ENCODE measurements at places on chromosomes 1 and 21. TPM values are rescaled to one million over a fixed set of nuclear protein-coding genes. Genes with fewer than 3 reads are reported as not detected.

DNA sequence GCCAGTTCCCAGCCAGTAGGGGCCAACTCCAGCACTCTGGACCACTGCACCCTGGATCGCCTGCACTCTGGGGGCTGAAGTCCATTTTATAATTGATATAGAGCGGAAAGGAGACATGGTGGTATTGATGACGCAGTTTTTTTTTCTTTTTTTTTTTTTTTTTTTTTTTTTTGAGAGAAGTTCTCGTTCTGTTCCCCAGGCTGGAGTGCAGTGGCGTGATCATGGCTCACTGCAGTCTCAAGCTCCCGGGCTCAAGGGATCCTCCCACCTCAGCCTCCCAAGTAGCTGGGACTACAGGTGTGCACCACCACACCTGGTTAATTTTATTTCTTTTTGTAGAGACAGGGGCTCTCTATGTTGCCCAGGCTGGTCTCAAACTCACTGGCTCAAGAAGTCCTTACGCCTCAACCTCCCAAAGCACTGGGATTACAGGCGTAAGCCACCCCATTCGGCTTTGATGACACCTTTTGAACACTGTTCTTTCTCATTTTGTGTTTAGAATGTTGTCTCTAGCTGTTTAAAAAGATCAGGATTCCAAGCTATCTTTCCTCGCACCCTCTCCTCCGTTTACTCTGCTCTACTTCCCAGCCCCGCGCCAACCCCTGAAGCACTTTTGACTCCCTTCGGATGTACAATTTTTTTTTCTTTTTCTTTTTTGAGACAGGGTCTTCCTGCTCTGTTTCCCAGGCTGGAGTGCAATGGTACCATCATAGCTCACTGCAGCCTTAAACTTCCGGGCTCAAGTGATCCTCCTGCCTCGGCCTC lies 960 bp downstream of the MX2 start:
- no peak for DNase-seq

DNA sequence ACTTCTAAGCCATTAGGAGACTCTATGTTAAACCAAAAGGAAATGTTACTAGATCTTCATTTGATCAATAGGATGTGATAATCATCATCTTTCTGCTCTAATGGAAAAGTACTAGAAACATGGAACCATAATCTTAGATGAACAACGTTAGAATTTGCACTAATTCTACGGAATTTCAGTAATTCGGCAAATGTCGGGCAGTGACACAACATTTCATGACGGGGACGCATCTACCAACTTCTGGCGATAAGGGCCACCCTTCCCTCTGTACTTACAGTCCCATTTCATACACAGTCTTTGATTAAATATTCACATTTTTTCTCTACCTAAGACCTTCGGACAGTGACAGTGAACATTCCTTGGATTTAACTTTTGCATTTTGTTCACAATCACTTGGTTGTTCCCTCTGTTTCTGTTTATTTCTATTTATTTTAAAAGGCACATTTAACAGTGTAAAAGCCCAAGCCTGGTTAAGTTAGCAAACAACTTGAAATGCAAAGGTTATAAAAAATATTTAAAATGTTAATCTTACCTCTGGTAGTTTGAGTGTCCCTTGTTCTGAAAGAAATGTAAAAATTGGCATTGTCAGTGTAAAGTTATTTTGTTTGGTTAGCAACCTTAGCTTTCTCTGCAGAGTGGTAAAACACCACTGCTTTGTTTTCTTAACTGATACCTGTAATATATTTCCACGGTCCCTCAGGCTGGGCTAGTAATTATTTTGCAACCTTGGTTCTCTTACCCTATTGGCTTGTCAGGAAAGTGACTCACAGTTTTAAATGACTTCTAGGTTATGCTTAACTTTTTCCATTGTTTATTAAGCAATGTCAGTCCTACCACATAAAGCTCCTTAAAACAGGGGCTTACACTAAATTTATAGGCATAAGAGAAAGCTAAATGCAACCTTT lies 276.9 kb downstream of the VAV3 start:
- DNase-seq, result no peak

The JTB gene
- 103 TPM for total RNA-seq

DNA sequence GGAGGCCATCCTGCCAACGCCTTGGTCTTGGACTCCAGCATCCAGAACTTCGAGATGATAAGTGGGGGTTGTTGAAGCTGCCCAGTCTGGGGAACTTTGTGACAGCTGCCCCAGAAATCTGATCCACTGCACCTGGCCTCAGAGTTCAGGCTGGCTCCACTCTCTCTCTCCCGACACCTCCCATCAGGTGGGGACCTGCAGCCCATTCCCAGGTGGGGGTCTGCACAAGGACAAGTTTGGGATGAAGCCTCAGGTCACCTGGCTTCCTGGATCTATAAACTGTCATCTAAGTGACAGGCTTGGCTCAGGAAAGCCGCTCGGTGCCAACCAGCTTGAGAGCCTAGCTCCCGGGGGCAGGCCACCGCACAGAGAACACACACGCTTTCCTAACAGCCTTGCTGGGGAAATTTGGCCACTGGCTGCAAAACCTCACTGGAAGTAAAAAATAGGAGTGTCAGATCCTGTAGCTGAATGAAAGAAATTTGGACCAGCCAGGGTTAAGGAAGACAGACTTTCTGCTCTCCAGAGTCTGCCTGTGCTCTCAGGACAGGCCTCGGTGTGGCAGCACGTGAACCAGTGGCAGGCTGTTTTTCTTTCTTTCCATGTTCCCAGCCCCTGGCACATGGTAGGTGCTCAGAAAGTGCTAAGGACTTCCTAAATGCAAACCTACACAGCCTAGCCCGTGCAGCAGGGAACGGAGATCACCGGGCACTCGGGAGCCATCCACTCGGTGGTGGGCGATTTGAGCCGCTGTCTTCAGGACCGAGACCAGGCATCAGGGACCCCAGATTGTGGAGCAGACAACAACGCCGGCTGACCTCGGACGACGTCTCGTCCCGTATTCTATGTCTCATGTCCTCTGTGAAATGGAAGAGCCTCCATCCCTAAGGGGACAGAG lies 42.6 kb upstream of the LBR start:
- DNase-seq, result peak; percentile 40

DNA sequence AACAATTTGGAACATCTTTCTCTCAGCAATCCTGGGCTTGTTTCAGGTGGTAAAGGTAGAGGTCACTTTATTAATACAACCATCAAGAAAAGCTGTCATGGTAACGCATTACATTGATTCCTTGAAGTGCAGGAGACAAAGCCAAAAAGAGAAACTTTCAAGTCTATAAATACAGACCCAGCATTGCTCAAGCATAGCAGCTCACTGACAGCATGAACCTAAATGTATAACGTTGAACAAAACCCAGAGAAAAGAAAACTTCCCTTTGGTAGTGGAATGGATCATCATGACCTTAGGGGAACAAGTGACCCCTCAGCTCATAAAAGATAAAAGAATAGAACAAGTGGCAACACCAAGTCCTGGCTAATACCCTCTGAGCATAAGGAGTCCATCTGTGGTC lies 332.2 kb downstream of the NTNG1 start:
- DNase-seq, result no peak

- no peak for DNase-seq
Measured at GRCh38 chr1:2194319-2194897, at the start of gene FAAP20. TSS of gene FAAP20 (minus strand) at chr1:2194772. CDS start at chr1:2194749, 23 bp downstream.

The C1orf115 gene
- total RNA-seq, result 13.1 TPM

DNA sequence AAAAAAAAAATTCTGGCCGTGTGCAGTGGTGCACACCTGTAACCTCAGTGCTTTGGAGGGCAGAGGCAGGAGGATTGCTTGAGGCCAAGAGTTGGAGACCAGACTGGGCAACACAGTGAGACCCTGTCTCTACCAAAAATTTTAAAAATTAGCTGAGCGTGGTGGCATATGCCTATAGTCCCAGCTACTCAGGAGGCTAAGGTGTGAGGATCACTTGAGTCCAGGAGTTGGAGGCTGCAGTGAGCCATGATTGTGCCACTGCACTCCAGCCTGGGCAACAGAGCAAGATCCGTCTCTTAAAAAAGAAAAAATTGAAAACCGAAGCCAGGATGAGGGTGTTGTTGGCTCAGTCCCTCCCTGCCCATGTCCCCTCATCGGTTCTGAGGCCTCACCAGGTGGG lies 55.9 kb upstream of the PAX7 start:
- DNase-seq, result no peak

DNA sequence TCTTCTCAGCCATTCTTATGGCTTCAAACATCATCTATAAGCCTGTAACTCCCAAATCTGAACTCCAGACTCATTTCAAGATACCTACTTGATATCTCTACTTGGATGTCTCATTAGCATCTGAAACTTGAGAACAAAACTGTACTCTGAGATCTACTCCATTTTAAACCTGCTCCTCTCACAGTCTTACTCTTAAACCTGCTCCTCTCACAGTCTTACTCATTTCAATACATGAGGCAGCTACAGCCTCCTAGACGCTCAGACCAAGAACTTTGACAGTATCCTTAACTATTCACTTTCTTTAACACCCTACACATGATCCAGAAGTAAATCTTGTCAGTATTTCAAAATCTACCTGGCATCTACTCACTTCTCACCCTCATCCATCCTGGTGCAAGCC lies 54.3 kb downstream of the NBPF6 start:
- DNase-seq, result no peak

The CFHR5 gene
- not detected for total RNA-seq

DNA sequence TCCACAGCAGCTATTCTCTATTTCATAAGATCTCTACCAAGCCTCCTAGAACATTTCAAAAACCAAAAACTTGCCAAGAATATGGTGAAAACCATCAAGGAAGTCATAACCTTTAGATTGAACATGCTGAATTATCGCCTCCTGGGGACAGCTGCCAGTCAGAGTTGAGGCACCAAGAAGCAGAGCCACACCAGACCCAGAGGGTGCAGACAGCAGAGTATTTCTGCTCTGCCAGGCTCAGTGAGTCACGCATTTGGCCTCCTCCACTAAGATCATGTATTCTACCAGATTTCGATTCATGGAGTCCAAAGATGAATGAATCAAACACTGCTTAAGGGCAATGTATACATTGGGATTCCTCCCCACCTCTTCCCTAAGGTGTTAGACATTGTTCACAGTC lies 2.1 kb downstream of the F3 start:
- no peak for DNase-seq

The GJB3 gene
- total RNA-seq, result 14.9 TPM

The PYGO2 gene
- total RNA-seq, result 35.8 TPM

DNA sequence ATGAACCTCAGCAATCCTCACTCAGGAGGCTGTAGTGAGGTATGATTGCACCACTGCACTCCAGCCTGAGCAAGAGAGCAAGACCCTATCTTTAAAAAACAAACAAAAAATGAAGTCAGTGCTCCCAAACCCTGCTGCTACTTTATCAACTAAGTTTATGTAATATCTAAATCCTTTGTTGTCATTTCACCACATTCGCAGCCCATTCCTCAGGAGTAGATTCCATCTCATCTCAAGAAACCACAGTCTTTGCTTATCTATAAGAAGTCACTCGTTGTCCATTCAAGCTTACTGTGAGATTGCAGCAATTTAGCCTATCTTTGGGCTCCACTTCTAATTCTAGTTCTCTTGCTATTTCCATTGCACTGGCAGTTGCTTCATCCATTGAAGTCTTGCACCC lies 44.3 kb upstream of the RGL1 start:
- DNase-seq, result no peak

The CLEC20A gene
- total RNA-seq, result not detected

GRCh38 chr1:179588425-179589024 lies 3.1 kb upstream of the TDRD5 start:
- no peak for DNase-seq

The SPRR3 gene
- total RNA-seq, result 79.0 TPM

DNA sequence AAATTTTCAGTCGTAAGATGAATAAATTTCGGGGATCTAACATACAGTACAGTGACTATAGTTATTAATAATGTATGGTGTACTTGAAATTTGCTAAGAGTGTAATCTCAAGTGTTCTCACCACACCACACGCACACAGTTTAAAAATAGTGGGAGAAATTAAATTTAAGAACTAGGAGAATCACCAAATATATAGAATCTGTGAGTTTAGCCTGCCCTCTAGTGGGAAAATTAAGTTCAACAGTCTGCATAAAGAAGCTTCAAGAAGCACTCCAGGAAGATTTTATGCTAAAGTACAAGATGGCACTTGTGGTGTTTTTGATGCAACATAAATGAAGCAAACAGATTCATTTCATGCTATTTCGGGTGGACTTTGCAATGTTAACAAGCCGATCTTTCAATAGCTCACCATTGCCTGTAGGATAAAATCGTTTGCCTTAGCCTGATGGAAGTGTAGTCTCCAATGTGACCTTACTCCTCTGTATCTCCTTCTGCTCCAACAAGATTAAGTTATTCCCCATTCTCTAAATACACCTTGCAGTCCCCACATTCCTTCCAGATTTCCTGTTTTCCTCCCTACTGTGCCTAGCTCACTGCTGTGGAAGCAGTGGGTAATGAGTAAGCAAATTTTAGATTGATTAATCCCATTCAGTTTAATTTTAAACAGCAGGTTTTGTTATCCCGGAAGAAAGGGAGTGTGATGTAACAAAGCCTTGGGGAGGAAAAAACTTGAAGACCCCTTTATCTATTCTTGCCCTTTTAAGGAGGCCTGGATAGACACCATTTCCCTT lies 8.7 kb upstream of the PIK3C2B start:
- DNase-seq, result no peak

The C2CD4D gene
- total RNA-seq, result 1.4 TPM

Measured in ureter (tissue), 1 donor.